ENCODE measurements at places on chromosomes 5 and 9.
A peak's percentile ranks its signal among the peaks of the same experiment; 100 is the strongest.

DNA sequence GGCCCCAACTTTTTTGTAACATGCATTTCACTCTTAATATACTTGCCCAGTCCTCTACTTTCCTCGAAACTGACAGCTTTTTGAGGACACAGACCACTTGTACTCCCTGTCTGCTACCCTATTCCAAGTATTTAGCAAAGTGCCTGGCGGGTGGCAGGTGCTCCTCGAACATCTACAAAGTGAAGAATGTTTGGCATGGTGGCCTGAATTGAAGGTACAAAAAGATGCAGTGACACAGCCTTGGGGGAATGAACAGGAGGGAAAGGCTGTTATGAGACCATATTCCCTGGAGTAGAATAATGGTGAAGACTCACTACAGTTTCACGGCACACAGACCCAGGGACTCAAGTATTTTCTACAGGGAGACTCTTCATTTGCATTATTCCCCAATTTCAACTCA is 590.9 kb downstream of the PRELID2 start:
- DNase-seq: peak; percentile 5

GRCh38 chr9:36897478-36897877 is 136.6 kb downstream of the PAX5 start:
- DNase-seq: no peak

DNA sequence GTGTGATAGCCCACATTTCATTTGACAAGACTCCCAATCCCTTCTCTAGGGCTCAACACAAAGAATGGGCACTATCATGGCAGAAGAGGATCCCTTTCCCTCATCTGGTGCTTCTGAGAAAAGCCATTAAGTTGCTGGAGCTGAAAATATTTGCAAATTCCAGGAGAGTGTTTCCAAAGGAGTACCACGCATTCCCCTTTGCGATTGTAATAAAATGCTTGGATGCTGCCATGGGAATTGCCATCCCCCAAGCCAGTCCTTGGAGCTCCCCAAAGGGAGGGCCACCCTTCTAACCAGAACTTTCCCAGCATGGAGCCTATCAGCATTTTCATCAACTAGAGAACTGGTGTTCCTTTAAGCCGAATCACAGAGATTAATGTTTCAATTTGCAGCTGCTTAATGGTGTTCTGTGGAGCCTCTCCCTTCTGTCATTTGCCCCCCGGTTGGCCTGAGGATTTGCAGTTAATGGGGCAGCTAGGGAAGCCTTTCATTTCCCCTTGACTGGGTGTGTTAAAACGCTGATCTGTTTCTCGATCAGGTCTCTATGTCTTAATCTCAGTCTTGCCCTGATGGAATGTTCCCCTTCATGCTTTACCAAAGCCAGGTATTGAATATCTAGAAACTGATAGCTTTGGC is 133.0 kb downstream of the ENC1 start:
- DNase-seq: no peak

- no peak for DNase-seq
Observed at GRCh38 chr5:111830333-111830732, 73.3 kb upstream of the NREP start.

DNA sequence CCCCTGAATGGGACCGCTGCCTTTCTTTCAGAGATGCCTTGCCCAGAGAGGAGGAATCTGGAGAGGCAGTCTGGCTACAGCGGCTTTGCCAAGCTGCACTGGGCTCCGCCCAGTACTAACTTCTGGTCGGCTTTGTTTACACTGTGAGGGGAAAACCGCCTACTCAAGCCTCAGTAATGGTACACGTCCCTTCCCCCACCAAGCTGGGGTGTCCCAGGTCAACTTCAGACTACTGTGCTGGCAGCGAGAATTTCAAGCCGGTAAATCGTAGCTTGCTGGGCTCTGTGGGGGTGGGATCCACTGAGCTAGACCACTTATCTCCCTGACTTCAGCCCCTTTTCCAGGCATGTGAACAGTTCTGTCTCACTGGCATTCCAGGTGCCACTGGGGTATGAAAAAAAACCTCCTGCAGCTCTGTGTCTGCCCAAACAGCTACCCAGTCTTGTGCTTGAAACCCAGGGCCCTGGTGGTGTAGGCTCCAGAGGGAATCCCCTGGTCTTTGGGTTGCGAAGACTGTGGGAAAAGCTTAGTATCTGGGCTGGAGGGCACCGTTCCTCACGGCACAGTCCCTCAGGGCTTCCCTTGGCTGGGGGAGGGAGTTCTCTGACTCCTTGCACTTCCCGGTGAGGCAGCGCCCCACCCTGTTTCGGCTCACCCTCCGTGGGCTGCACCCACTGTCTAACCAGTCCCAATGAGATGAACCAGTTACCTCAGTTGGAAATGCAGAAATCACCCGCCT is 171.2 kb downstream of the CWC27 start:
- no peak for DNase-seq

DNA sequence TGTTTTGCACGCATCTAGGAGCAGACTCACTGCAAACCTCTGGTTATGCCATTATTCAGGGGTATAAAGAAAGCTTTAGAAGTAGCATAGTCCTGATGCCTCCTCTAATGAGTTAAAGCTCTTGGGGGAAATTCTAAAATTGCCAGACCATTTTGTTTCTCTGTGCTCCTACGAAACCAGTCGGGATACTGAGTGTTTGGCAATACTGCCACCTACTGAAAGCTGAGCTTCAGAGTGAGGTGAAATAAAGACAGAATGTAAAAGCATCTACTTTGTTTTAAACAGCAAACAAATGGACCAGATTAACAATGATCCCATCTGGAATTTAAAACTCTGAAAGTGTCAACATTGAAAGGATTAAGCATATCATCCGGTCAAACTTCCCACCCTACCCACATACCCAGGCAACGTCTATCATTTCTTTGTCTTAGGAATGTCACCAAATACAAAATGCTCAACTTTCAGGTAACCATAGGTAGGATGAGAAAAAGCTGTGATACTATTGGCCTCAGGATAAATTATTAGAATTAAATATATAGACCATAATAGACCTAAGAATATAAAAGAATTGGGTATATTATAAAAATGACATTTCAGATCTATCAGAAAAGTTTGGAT is 77.8 kb upstream of the SHISAL2B start:
- peak; percentile 77 for DNase-seq

DNA sequence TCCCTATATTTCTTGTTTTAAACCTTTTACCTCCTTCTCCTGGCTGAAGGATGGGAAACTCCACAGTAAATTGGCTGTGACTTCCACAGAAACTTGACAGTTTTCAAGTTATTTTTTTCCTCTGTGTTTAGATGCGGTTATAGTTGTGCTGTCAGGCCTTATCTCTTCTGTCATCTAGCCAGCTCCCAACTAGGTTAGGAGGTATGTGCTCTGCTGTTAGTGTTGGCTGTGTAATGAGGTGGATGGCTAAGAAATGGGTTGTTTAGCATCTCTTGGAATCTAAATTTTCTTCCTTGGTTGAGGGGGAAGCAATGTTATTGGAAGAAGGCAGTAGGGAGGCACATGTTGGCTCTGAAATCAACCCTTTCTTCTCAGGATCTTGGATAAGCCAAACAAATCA is 149.9 kb upstream of the RUSC2 start:
- no peak for DNase-seq
